ENCODE measurements at places on chromosomes 12 and 14.
A peak's percentile ranks its signal among the peaks of the same experiment; 100 is the strongest.

DNA sequence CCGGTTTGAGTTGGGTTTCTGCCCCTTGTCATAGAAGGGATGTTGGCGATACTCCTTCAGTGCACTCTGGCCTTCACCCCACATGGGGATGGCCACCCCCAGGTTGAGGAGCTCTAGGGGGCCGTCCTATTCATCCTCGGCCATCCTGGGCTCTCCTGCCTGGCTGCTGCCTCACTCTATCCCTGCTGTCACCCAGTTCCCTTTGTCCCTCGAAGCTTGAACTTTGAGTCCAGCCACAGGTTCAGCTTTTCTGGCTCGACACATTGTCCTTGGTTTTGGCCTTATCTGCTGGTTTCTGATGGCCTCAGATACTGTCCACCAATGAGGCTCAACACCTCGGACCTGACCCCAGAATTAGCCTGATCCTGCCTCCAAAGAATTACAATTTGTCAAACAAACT lies 58.6 kb downstream of the C14orf132 start:
- no peak for DNase-seq

GRCh38 chr14:60090864-60091519 lies 731 bp upstream of the PCNX4 start:
- DNase-seq = peak; percentile 61

DNA sequence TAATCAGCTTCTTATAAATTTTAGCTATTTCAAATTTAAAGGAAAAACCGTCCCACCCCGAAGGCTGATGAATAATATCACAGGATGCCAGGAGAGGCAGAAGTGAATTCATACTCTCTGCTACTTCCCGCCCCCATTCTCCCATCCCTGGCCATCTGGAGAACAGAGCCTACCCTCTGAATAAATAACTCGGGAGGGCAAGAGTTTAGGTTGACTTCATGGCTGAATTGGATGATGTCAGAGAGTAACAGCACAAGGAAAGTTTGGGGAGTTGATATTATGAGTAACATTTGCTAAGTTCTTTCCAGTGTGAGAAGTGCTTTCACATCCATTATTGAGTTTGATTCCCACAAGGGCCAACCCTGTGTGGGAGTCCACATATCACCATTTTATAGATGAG lies 241.6 kb downstream of the EGLN3 start:
- no peak for DNase-seq

GRCh38 chr12:56382611-56383010 lies 20.0 kb upstream of the APOF start:
- no peak for DNase-seq

GRCh38 chr14:101357038-101357437 lies 204.3 kb upstream of the DIO3 start:
- DNase-seq = no peak
